HS-5 (cell line): ENCODE measurements at places on chromosomes 5 and 9.
A peak's percentile ranks its signal among the peaks of the same experiment; 100 is the strongest.

GRCh38 chr5:56259002-56259511, 25.9 kb upstream of the ANKRD55 start:
- peak; percentile 85 for DNase-seq

GRCh38 chr5:683551-684481, 9.3 kb downstream of the TPPP start:
- DNase-seq: no peak

- no peak for DNase-seq
Measured at GRCh38 chr9:91724609-91725505, 225.2 kb downstream of the ROR2 start.

- DNase-seq: no peak
Measured at GRCh38 chr5:159322180-159322579, 8.1 kb downstream of the IL12B start.

DNA sequence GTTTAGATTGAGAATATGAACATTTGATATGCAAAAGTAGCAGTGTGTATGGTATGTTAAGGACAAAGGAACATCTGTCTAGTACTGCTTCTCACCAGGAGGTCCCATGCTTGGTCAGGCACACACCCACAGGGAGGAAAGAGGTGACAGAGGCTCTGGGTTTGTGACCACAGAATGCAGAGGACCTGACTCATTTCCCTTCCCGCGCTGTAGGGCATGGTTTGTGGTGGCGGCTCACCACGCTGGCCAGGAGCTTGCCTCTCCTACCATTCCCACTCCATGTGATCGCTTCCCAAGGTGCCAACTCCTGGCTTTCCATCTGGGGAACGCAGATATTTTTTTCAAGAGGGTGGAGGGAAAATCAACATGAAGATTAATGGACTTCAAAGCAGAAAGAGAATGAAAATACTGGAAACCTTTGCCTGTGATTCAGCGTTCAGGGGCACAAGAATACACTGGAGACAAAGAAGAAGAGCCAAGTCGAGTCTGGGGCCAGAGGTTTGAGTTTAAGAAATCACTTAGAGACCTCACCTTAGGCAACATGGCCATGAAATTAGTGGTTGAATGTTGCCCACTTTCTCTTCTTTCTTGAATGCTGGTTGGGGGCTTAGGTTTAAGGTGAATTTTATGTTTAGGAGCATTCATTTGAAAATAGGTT, 477.8 kb downstream of the CCDC171 start:
- peak; percentile 87 for DNase-seq

GRCh38 chr5:36301858-36302603, at the start of gene RANBP3L:
Gene RANBP3L (minus strand): TSS chr5:36301902. CDS start chr5:36301416, 486 bp downstream.
- no peak for DNase-seq

- no peak for DNase-seq
Measured at GRCh38 chr5:9094582-9094981, 451.3 kb downstream of the SEMA5A start.

DNA sequence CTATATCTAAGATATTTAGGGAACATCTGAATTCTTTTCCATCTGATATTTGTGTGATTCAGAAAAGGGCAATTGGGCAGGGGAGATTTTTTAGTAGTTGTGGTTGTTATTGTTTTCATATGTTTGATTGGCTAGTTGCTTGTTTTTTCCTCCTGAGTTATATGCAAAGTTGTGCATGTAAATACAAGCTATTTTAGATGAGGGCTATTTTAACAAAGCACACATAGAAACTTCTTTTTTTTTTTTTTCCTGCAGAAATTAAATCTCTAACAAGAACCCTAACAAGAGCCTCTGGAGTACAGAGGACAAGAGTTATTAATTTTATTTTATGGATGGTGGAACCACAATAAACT, 559.1 kb downstream of the CETN3 start:
- DNase-seq: no peak

DNA sequence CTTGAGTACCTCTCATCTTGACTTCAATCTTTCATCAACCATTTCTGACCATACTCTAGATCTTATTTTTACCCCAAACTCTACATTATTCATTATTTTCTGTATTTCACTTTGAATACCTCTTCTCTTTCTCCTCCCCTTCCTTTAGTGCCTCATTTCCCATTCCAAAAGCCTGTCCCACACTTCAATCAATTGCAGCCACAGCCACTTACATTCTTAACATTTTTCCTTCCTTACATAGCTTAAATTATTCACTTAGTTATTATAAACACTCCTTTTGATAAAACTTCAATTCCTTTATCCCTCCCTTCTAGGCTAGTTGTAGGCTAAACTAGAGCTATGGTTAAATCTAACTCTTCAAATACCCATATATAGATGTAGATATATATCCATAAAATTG, 344.0 kb downstream of the PRR16 start:
- DNase-seq: no peak

DNA sequence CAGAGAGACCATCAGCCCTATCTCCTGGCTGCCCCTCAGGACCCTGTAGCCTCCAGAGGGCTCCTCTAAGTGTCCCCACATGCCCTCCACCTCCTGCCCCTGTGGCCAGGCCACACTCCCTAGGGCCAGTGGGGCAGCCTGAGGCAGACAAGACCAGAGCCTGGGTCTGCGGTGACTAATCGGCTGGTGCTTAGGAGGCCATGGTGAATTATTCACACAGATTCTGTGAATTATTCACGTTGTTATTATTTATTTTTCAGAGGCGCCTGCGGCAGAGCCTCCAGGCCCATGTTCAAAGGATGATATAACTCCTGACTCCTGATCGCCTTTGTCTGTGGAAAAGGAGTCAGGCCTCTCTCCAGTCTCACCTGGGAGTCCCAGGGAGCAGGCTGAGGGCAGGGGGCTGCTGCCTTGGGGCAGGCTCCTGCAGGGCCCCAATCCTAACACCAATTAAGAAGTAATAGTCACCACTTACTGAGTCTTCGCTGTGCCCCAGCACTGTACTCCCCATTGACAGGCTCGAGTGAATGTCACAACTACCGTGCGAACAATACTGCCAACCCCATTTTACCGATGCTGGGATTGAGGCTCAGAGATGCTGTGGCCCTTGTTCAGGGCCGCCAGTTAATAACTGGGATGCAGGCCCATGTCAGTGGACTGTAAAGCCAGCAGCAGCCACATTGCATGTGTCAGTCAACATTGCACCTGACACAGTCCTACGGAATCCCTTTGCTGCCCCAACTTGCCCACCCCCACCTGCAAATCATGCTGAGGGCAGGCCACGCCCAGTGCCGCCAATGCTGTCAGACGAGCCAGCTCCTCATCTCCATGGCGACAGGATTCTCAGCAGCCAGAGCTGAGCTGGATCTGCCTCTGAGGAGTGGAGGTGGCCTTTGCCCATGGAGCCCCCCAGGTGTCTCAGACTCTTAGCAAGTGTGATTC, 94.9 kb downstream of the PCDH1 start:
- no peak for DNase-seq

- no peak for DNase-seq
Measured at GRCh38 chr5:54045077-54045792, 265.1 kb downstream of the ARL15 start.

DNA sequence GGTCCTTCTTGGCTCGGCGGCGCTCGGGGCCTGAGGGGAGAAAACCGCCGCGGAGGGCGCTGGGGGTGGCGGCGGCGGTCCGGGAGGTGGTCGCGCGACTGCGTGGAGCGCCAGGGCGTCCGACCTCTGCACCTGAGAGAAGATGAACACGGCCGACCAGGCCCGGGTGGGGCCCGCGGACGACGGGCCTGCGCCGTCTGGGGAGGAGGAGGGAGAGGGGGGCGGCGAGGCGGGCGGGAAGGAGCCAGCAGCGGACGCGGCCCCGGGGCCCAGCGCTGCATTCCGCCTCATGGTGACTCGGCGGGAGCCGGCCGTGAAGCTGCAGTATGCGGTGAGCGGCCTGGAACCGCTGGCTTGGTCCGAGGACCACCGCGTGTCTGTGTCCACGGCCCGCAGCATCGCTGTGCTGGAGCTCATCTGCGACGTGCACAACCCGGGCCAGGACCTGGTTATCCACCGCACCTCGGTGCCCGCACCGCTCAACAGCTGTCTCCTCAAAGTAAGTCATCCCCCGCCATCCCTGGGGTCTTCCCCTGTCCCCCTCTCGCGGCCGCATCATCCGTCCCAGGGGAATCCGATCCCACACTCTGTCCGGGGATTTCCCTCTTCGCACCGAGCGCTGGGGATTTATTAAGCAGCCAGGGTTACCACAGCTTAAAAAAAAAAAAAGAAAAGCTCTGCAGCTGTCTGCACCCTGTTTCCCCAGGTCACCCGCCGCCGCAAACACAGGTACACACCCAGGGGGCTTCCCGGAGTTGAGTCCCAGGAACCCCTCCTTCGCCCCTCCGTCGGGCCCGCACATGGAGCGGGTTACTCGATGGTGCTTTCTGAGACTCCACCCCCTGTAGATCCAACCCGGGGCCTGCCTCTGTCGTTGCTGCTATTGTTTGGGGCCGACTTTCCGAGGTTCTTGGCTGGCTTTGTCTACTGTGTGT, at the start of gene GTF3C4:
GTF3C4 (plus strand) TSS at position 8 of the 935 bp plus-strand sequence; CDS start at position 143, 135 bp downstream.
- no peak for DNase-seq

DNA sequence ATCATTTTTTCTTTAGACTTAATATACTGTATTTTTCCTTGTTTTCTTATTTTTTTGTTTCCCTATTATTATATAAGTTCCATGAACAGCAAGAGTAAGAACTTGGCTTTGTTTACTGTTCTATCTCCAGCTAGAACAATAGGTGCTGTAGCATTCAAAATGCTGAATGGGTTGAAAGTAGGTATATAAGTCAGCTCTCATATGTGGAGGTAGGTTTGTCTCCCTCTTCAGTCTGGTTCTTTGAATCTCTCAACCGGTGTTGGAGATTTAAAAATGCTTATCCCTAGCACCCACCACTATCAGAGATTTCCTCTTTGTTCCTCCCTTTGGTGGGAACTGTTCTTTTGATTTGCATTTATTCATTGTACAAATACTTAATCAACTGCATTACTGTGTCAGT, 87.5 kb upstream of the FSD1L start:
- DNase-seq: no peak

GRCh38 chr5:139820606-139821005, 25.0 kb downstream of the PSD2 start:
- DNase-seq: no peak
